ENCODE measurements at places on chromosomes 5 and 9.
A peak's percentile ranks its signal among the peaks of the same experiment; 100 is the strongest.

DNA sequence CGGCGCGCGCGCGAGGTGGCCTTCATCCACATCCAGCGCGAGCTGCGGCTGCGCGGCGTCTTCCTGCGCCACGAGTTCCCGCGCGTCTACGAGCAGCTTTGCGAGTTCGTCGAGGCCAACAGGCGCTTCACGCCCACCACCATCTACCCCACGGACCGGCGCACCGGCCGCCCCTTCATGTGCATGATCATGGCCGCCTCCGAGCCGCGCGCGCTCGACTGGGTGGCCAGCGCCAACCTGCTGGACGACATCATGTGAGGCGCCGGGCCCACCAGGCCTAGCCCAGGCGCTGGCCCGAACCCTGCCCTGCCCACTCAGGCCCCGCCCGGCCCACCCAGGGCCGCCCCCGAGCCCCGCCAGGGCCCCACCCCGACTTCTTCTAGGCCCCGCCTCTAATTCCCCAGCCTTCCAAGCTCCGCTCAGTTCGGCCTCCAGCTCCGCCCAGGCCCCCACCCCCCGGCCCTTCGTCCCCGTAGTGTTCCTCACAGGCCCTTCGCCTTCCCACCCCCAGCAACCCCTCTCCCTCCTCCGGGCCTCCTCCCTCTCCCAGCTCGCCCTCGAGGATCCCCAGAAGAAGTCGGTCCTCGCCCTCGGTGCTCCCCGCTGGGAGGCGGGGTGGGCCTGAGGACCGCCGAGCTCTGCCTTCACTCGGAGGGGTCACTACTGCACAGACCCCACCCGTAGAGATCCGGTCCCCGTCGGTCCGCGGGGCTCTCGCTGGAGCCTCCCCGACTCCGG, 2.0 kb upstream of the PHPT1 start:
- DNase-seq, result peak; percentile 57

- no peak for DNase-seq
Observed at GRCh38 chr9:38181866-38182265, 112.8 kb upstream of the SHB start.

GRCh38 chr9:36592801-36593583, 20.3 kb downstream of the MELK start:
- DNase-seq, result peak; percentile 17

- DNase-seq, result no peak
Observed at GRCh38 chr5:137214446-137215189, 284.5 kb downstream of the SPOCK1 start.

DNA sequence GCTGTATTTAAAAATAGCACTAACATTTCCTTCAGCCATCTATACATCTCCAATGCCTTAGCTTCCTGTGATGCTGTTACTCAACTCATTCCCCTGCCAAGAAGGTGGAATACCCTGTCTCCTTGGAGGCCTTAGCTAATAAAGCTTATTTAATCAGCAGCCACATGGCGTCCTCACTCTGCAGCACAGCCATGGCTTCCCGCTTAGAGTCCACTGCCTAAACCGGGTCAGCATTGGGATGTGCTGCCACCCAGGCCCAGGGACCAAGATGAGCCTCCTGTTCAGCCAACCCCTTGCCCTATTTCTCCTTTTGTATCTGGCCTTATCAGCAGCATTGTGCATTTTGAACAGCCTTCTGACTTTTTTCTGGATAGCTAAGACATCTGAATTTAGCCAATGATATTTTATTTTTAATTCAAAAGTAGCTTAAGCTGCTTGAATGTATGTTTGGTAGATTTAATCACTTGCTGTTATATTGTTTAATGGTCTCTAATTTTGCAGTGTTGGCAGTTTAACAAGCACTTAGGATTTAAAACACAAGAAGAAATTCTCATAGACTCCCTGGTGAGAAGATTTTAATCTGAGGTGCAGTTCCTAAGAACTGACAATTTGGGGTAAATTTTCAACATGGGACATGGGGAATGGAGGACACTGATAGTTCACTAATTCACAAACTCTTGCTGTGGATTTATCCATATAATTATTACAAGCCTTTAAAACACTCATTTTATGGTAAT, 113.0 kb downstream of the RPS23 start:
- DNase-seq, result peak; percentile 84

DNA sequence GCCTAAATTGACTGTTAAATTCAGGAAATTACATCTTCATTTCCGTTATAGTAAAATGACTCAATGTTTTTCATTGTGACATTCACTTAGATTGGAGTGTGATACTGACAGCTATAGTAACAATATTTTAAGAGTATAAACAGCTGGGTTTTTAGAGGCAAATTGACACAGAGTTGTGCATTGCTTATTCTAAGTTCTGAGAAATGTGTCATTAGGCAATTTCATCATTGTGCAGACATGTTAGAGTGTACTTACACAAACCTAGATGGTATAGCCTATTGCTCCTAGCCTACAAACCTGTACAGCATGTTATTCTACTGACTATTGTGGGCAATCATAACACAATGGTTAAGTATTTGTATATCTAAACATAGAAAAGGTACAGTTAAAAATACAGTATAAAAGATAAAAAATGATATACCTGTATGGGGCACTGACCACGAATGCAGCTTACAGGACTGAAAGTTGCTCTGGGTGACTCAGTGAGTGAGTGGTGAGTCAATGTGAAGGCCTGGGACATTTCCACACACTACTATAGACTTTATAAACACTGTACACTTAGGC, 132.7 kb downstream of the PDE4D start:
- peak; percentile 94 for DNase-seq

- DNase-seq, result peak; percentile 45
Observed at GRCh38 chr9:31185831-31186230, 1198.6 kb upstream of the ACO1 start.

DNA sequence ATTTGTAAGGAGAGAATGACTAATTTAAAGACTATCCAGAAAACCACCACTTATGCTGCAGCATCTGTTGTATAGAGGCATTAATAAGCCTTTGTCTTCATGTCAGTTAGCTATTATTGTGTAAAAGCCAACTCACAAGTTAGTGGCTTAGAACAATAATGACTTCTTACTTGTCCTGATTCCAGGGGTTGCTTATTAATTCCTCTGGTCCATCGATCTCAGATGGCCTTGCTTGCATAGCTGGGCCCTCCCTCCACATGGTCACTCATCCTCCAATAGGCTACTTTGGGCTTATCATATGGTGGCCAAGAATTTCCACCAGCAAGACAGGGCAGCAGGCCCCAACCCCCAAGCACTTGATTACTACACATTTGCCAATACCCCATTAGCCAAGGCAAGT, 44.5 kb upstream of the STK32A start:
- DNase-seq, result no peak

GRCh38 chr9:123775289-123776284, 154.3 kb downstream of the DENND1A start:
- DNase-seq, result no peak

DNA sequence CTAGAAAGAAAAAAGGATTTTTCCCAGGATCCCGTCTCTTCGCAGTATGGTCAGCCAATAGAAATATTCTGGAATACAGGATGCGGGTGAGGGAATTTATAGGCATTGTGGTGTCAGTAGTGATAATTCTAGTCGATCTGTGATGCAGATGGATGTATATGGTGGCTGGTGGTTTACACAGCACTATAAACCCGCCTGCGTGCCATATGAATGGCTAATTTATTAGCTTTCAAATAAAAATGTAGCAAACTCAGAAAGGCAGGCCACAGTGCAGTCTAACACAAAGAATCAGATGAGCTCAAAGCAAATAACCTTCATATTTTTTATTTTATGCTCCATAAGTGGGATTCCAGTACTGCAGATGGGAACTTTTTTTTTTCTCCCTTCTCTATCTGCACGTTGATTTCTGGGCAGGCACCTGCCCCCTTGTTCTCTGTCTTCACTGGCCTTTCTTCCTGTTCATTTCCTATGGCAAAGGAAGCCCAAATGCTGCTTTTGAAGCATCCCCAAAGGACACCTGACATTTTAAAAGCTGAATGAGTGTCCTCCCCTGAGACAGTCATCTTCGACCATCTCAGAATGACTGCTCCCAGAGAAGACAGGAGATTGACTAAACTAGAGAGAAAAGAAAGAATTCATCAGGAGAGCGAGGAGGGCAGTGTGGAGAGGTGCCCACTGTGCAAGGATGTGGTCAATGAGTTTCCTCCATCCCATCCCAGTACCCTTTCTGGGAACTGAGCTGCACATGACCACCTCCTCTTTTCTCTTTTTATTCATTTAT, 52.1 kb downstream of the SEMA6A start:
- no peak for DNase-seq

- DNase-seq, result no peak
Observed at GRCh38 chr9:121692606-121693387, 41.4 kb downstream of the DAB2IP start.

DNA sequence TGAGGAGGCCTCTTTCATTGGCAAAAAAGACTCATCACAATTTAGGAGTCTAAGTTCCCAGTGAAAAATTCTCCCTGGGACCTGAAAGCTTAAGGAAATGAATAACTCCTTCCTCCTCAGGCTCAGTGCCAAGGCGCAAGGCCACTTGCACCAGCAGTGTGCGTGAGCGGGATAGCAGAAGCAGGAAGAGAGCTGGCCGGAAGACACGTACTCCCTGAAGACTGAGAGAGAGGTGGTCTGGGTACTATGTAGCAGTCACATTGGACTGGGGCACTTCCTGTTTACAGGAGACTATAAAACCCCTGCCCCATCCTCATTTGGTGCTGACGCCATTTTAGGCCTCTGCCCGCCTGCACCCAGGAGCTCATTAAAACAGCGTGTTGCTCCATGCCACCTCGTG, 66.3 kb upstream of the IL33 start:
- peak; percentile 7 for DNase-seq

- no peak for DNase-seq
Observed at GRCh38 chr5:135641734-135642487, 63.1 kb upstream of the CXCL14 start.

DNA sequence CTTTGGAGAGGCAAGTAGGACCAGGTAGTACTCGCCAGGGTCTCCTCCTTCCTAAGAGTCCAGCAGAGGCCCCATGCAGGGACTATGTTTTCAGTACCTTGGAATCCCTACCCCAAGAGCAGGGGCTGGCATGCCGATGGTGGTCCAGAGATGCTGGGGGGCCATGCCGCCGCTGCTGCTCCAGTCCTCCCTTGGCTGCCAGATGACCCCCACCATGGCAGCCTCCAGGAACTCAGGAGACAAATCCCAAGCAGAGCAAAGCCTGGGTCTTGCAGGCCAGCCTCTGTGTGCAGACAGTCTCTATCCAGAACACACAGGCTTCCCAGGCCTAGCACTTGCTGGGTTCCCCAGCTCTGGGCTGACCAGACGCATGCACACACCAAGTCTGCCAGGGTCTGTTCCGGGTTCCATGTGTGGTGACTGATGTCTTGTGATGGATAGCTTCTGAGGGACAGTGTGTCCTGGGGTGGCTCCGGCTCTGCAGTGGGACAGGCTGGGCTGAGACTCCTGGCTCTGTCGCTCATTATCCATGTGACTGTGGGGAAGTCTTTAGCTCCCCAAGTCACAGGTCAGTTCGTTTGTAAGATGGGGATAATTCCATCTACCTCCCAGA, 127.3 kb downstream of the CRB2 start:
- no peak for DNase-seq

- DNase-seq, result no peak
Observed at GRCh38 chr9:134525841-134526583, 115.6 kb upstream of the COL5A1 start.

GRCh38 chr5:143432658-143433239, 29.3 kb upstream of the NR3C1 start:
- DNase-seq, result no peak

DNA sequence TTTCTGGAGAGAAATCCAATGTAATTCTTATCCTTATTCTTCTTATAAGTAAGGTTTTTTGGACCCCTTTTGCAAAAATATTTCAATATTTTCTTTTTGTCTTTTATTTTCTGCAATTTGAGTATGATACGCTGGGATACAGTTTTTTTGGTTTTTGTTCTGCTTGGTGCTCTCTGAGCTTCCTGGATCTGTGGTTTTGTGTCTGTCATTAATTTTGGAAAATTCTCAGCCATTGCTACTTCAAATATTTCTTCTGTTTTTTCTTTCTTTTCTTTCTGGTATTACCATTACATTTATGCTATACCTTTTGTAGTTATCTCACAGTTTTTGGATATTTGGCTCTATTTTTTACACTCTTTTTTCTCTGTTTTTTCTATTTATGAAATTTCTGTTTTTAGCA, 50.1 kb downstream of the ZNF618 start:
- DNase-seq, result no peak

- DNase-seq, result no peak
Observed at GRCh38 chr9:129344641-129345495, 166.8 kb upstream of the IER5L start.

- no peak for DNase-seq
Observed at GRCh38 chr5:51685419-51685818, 302.2 kb downstream of the ISL1 start.

DNA sequence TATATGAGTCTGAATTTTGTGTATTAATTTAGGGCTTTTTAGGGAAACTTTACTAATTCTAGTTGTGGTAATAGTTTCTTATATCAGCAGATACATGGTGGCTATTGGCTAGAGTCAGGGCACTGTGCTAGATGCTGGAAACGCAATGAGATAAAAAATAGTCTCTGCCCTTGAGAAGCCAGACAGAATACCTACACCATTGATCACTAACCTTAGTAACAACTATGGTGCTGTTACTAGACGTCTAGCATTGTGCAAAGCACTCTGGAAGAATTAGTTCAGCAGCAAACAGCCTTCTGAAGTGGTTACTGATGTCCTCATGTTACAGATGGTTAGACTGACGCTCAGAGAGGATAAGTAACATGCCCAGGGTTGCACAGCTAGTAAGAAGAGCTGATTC, 61.8 kb downstream of the GDA start:
- DNase-seq, result no peak

DNA sequence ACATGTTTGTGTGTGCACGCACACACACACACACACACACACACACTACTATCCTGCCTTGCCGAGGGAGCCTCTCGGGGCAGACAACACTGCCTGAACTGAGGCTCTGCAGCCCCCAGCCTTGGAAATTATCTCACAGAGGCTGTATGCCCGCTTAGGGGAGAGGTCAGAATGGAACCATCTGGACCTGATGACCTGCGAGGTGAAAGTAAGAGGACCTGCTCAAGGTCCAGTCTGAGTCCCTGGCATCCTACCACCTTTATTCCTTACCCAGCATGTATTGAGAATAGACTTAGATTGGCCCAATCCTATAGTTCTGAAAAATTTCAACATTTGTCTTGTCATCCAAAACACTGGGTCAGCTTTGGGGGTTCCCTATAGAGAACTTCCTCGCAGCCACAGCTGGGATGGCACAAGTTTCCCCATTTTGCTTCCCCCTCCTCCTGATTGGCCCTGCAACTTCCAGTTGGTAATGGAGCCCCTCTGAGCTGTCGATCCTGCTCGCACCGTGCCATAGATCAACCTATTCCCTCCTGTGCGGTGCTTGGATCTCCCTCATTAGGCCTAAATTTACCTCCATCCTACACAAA, 10.2 kb downstream of the MVB12B start:
- DNase-seq, result no peak

DNA sequence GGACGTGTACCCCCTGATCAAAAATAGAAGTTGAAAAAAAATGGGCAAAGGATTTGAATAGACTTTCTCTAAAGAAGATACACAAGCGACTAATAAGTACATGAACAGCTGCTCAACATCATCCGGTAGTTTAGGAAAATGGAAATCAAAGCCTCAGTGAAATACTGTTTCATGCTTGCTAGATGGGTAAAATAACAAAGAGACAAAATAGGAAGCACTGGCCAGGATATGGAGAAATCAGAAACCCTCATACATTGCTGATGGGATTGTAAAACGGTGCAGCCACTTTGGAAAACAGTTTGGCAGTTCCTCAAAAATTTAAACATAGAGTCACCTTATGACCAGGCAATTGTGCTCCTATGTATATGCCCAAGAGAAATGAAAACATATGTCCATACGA, 65.0 kb upstream of the SUB1 start:
- DNase-seq, result no peak

Measured in iris pigment epithelial cell (primary cell).